ENCODE measurements at places on chromosomes 4 and X.

DNA sequence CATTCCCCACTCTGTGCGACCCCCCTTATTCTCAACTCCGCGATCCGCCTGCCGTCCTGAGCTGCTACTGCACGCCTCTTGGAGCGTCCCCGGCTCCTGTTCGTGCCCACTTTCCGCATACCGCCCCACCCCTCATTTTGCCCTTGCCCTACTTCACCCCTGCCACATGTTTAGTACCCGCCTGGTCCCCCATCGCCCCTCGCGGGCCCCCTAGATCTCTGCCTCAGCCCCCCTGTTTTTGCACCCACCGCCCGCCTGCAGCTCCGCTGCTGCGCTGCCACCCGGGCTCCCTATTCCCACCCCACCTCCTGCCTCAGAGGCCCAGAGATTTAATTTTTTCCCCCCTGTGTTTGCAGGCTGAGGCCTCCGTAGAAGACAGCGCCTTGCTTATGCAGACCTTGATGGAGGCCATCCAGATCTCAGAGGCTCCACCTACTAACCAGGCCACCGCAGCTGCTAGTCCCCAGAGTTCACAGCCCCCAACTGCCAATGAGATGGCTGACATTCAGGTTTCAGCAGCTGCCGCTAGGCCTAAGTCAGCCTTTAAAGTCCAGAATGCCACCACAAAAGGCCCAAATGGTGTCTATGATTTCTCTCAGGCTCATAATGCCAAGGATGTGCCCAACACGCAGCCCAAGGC, 1.4 kb downstream of the MAGED1 start:
- peak; percentile 32 for DNase-seq

- no peak for DNase-seq
These were observed 122.6 kb upstream of the PLAC1 start for GRCh38 chrX:134780908-134781307.

GRCh38 chr4:84804136-84804535, 162.4 kb downstream of the WDFY3 start:
- DNase-seq = no peak

GRCh38 chr4:188262464-188262863, 123.2 kb downstream of the TRIML1 start:
- DNase-seq = no peak

- DNase-seq = no peak
These were observed 2.6 kb downstream of the CEP135 start for GRCh38 chr4:55951191-55951922.

DNA sequence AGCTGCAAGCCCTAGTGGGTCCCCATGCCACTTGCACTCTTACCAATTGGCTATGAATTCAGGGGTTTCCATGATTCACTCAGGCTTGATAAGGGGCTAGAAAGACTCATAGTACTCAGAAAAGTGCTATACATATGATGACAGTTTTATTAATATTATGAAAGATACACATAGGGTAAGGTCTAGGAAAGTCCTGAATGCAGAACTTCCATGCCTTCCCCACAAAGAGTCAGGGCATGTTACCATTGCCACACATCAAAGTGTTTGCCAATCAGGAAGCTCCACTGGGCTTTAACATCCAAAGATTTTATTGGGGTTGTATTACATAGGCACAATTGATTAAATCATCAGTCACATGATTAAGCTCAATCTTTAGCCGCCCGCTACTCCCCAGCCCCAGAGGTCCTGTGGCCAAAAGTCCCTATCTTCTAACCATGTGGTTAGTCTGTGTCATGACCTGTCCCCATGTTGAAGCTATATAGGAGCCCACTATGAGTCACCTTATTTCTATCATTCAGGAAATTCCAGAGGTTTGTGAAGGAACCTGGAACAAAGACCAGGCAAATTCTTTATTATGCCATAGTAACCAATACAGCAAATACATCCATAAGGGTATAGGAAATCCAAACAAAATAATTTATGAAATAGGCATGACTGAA, 635.6 kb downstream of the STPG2 start:
- no peak for DNase-seq

- no peak for DNase-seq
These were observed 18.6 kb downstream of the CLCN4 start for GRCh38 chrX:10175319-10175871.

- DNase-seq = no peak
These were observed 155.4 kb downstream of the CEP135 start for GRCh38 chr4:56104188-56104587.

All from ELF-1 (cell line).